T-helper 17 cell (primary cell): ENCODE measurements at places on chromosomes 7 and 10.

DNA sequence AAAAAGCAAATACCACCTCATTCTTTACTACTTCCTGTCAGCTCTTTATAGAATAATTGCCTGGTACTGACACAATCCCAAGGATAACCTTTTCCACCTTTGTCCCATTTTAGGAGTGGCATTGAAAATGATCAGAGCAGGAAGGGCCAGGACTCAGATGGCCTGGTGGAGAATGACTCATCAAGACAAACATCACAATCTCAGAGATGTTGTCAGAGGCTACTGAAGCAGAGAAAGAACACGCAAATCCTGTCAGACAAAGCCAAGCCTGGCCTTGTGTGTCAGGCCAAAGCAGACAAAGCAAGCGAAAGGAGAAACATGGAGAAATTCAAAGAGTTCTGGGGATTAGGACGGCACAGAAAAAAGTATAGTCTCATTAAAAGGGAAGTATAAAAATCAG lies 40.9 kb downstream of the NSUN6 start:
- no peaks in the 10 kb centered on the region for H3K4me1 ChIP-seq
- H3K27me3 ChIP-seq: no peaks in the 10 kb centered on the region
- DNase-seq: no peak
- no peak overlapping the region for H3K4me3 ChIP-seq
- peaks cover 12% of the 10 kb centered on the region for H3K36me3 ChIP-seq
- peak overlapping the region; percentile 14 for H3K27ac ChIP-seq

DNA sequence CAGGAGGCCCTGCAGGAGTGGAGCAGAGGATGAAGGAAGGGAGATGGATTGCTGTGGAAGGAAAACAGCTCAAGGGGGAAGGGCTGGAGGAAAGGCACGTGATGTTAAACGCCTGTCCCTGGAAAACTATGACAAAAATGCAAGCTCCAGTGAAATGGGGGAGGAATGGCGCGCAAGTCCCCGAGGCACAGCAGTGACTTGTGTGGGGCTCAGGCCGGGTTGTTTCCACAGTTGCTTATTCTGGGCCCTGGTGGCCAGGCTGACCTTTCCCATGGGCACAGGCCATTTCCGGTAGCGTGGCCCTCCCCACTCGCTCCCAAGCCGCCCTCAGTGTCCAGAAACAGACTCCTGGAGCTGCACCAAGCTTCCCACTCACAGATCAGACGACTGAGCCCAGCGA lies 68.1 kb upstream of the PDGFA start:
- H3K4me3 ChIP-seq: no peak overlapping the region
- DNase-seq: no peak
- H3K4me1 ChIP-seq: peaks cover 18% of the 10 kb centered on the region
- H3K27ac ChIP-seq: no peak overlapping the region
- H3K36me3 ChIP-seq: peaks cover 10% of the 10 kb centered on the region

- H3K4me3 ChIP-seq: no peak overlapping the region
- no peak for DNase-seq
- peaks cover 3% of the 10 kb centered on the region for H3K36me3 ChIP-seq
- H3K27ac ChIP-seq: peak overlapping the region; percentile 59
- peaks cover 33% of the 10 kb centered on the region for H3K4me1 ChIP-seq
Measured at GRCh38 chr10:63430091-63430998, 35.4 kb downstream of the JMJD1C start.

DNA sequence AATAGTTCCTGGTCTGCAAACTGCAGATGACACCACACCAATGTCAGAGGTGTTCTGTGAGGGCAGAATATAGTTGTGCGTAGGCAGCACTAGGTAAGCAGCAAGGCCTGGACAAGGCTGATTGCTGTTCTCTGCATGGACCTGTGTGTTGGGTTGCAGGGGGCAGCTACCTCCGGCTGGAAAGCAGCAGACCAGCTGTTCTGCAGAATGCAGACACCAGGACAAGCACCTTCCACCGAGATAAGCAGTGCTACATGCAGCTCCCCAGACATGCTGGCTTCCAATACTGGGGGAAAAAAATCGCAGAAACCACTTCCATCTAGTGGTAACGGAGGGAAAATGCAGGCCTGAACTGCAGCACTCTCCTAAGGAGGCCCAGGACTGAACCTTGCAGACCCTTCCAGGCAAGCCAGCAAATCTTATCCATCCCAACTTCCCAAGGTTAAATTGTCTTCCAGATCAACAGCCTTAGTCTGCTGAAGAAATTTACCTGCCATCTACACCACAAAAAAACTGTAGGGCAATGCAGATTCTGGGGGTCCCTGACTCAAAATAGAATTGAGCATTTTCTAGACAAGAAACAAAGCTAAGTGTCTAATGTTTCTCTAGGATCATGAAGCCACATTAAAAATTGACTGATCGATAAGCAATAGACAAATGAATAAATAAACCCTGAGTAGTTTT lies 50.5 kb upstream of the COBL start:
- no peak overlapping the region for H3K27ac ChIP-seq

DNA sequence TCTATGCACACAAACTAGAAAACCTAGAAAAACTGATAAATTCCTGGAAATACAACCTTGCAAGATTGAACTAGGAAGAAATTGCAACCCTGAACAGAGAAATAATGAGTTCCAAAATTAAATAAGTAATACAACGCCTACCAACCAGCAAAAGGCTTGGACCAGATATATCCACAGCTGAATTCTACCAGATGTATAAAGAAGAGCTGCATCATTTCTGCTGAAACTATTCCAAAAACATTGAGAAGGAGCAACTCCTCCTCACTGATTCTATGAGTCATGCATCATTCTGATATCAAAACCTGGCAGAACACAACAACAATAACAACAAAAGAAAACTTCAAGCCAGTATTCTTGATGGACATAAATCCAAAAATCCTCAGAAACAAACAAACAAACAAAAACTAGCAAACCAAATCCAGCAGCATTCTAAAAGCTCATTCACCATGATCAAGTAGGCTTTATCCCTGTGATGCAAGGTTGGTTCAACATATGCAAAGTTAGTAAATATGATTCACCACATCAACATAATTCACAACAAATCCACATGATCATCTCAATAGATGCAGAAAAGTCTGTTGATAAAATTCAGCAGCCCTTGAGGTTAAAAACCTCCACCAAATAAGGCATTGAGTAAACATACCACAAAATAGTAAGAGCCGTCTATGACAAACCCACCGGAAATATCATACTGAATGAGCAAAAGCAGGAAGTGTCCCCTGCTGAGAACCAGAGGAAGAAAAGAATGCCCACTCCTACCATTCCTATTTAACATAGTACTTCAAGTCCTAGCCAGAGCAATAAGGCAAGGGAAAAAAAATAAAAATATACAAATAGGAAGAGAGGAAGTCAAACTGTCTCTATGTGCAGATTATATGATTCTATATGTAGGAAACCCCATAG lies 98.2 kb downstream of the PCDH15 start:
- H3K4me3 ChIP-seq: no peak overlapping the region
- no peak overlapping the region for H3K27ac ChIP-seq
- no peaks in the 10 kb centered on the region for H3K36me3 ChIP-seq
- no peaks in the 10 kb centered on the region for H3K4me1 ChIP-seq
- no peaks in the 10 kb centered on the region for H3K27me3 ChIP-seq
- DNase-seq: no peak

- H3K36me3 ChIP-seq: peaks cover 5% of the 10 kb centered on the region
- H3K4me1 ChIP-seq: peaks cover 4% of the 10 kb centered on the region
- no peak overlapping the region for H3K4me3 ChIP-seq
- peaks cover 76% of the 10 kb centered on the region for H3K27me3 ChIP-seq
- H3K27ac ChIP-seq: no peak overlapping the region
- no peak for DNase-seq
Measured at GRCh38 chr10:58064714-58065528, 202.8 kb downstream of the IPMK start.

GRCh38 chr10:47451998-47452494 lies 31.9 kb downstream of the ANXA8 start:
- H3K4me1 ChIP-seq: peaks cover 7% of the 10 kb centered on the region
- no peak for DNase-seq
- H3K36me3 ChIP-seq: peaks cover 7% of the 10 kb centered on the region
- H3K27me3 ChIP-seq: peaks cover 36% of the 10 kb centered on the region
- no peak overlapping the region for H3K4me3 ChIP-seq
- H3K27ac ChIP-seq: no peak overlapping the region
